ENCODE measurements at places on chromosomes 4 and X.
A peak's percentile ranks its signal among the peaks of the same experiment; 100 is the strongest.

DNA sequence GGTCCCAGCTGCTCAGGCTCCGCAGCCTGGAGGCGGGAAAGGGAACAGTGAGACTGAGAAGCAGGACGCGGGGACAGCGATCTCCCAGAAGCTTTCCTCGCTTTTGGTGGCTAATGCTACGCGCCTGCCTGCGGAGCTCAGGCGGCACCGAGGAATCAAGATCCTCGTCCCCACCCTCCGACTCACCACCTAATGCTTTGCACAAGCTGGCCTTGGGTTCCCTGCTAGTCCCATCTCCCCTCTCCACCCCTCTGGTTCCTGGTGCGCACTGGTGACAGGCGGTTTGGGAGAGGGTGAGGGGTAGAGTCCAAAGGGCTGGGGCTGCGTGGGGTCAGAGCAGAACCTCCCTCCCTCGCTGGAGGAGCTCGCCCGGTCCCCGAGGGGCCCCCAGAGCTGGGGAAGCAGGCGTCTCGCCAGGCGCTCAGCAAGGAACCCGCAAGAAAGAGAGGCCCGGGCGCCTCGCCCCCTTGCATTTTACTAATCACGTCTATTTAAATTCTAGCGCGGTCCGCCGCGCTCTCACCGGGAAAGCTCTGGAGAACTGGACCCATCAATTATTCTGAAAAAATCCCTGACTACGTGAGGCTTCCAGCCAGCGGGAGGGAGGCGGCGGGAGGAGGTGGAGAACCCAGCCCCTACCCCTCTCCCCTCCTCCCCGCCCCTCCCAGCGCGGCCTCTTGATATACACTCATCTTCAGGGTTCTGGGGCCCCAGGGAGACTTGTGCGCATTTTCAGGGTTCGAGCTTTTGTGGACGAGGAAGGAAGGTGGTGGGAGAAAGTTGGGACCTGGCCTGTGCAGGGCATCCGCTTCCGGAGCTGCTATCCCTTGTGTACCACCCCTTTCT lies 9.1 kb downstream of the POU4F2 start:
- no peak for DNase-seq

- DNase-seq, result no peak
Observed at GRCh38 chr4:61782133-61782532, 582.0 kb downstream of the ADGRL3 start.

GRCh38 chr4:79198951-79199587 lies 126.8 kb downstream of the NAA11 start:
- peak; percentile 79 for DNase-seq

DNA sequence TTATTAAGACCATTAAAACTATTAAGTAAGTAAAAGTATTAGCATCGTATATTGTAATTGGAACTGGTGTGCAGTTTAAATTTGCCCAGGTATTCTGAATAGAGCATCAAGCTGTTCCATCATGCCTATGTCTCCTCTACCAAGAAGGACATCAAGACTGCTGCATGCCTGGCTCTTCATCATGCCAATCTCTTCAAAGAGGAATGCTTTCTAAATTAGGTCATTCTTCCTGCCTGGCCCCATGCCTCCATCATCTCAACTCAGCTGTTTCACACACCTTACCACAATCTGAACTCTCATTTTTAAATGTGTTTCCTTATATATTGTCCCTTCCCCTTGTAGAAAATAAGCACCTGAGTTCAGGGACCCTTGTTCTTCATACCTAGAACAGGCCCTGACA lies 270.5 kb upstream of the PPARGC1A start:
- no peak for DNase-seq

- DNase-seq, result no peak
Observed at GRCh38 chrX:16992445-16992844, 46.0 kb downstream of the REPS2 start.

- DNase-seq, result no peak
Observed at GRCh38 chr4:120144634-120145033, 78.0 kb upstream of the MAD2L1 start.

DNA sequence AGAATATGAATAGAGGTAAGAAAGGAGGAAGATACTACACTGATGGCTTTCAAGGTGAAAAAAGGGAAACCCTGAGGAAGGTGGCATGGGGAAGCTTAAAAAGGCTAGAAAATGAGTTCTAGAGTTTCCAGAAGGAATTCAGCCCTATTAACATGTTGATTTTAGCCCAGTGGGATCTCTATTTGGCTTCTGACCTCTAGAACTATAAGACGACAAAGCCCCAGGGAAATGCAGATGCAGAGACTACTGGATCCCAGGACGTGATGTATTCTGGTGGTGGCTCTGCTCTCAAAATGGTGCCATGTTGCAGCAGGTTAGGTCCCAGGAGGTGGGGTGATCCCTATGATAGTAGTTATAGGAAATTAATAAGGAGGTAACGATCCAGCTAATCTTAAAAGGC lies 120.4 kb downstream of the TMA16 start:
- DNase-seq, result no peak

- DNase-seq, result no peak
Observed at GRCh38 chrX:31099536-31100090, 27.8 kb upstream of the FTHL17 start.

Measured in NCI-H1694 (cell line).